ENCODE measurements at places on chromosomes 2 and 18.

- DNase-seq, result no peak
Observed at GRCh38 chr2:197184959-197185586, 125.5 kb downstream of the ANKRD44 start.

DNA sequence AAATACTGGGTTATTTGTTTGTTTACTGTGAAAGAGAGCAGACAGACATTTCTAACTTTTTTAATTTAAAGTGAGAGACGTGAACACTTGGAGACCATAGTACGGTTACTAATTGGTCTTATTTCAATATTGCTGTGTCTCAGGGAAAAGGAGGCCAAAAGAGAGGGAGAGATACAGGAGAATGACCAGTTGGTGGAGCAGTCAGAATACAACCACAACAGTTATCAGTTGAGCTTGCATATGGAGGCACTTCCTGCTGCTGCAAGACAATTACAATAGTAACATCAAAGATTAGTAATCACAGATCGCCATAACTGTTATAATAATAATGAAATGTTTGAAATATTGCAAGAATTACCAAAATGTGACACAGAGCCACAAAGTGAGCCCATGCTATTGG is 58.2 kb downstream of the TWSG1 start:
- DNase-seq, result no peak

- DNase-seq, result no peak
Observed at GRCh38 chr2:226891780-226892590, 56.1 kb downstream of the RHBDD1 start.

DNA sequence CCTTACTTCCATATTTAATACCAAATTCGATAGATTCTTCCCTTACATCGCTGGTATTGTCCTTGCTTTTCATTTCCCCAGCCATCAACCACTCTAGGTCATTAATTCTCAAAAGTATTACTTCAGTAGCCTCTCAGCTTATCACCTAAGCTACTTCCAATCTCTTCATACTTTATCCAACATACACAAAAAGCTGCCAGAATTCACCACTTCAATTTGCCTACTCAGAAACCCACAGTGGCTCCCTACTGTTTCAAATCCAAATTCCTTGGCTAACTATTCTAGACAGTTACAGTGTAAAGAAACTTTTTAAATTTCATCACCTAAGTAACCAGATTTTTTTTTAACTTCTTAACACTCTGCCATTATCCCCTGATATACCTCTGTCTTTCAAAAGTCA is 4.7 kb downstream of the SLC25A12 start:
- DNase-seq, result no peak

DNA sequence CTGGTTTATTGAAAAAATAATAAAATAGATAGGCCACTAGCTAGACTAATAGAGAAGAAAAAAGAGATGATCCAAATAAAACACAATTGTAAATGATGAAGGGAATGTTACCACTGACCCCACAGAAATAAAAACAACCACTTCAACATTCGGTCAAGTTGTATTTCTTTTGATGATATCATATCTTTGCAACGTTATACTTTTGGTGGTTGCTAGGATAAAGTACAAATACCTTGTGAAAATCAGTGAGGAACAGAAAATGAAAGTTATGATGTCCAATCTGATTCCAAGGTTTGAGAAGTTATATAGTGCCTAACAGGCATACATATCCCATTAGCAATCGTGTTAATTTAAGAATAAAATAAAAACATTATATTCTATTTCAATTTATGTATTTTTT is 6.6 kb upstream of the ASNSD1 start:
- no peak for DNase-seq
